ENCODE measurements at places on chromosomes 16 and 17. TPM values are rescaled to one million over a fixed set of nuclear protein-coding genes. Genes with fewer than 3 reads are reported as not detected.

DNA sequence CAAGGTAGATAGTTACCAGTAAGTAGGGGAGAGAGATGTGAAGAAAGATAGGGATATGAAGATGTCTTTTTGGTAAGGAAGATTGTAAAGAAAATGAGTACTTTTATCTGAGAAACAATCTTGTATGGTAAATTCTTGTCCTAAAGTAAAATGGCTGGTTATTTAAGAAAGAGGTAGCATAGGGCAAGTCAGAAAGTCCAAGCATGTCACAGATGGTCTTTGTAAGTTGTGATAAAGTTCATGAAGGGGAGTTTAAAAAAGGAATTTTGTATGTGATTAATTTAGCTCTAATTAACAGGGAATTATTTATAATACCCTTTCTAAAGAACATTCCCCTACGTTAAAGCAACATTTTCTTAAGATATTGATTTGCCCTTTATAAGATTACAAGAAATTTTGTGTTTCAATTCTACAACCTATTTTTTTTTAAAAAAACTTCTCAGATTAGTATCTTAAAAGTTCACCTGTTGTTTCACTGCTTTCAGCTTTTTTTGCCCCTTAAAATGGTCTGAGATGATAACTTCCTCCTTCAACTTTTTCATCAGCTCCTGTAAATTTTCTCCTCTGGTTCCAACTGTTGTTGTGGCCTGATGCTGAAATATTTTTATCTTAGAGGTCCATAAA lies 16.2 kb upstream of the CPHXL start:
- no peak overlapping the region for H3K27ac ChIP-seq
- DNase-seq, result no peak
- peaks cover 3% of the 10 kb centered on the region for H3K36me3 ChIP-seq
- H3K4me1 ChIP-seq, result no peaks in the 10 kb centered on the region
- no peak overlapping the region for H3K4me3 ChIP-seq

- no peaks in the 10 kb centered on the region for H3K4me1 ChIP-seq
- peaks cover 4% of the 10 kb centered on the region for H3K27me3 ChIP-seq
- no peak overlapping the region for H3K27ac ChIP-seq
- DNase-seq, result no peak
Measured at GRCh38 chr17:51200846-51201245, 34.6 kb downstream of the NME2 start.

GRCh38 chr16:80176114-80176513 lies 364.7 kb upstream of the DYNLRB2 start:
- no peaks in the 10 kb centered on the region for H3K4me1 ChIP-seq
- H3K27me3 ChIP-seq, result no peaks in the 10 kb centered on the region
- no peak for DNase-seq
- H3K4me3 ChIP-seq, result no peak overlapping the region

GRCh38 chr16:66653581-66654350 lies 42.8 kb downstream of the CMTM4 start:
- H3K27me3 ChIP-seq, result no peaks in the 10 kb centered on the region
- H3K4me3 ChIP-seq, result no peak overlapping the region
- no peak overlapping the region for H3K27ac ChIP-seq
- peaks cover 13% of the 10 kb centered on the region for H3K4me1 ChIP-seq
- no peak for DNase-seq

DNA sequence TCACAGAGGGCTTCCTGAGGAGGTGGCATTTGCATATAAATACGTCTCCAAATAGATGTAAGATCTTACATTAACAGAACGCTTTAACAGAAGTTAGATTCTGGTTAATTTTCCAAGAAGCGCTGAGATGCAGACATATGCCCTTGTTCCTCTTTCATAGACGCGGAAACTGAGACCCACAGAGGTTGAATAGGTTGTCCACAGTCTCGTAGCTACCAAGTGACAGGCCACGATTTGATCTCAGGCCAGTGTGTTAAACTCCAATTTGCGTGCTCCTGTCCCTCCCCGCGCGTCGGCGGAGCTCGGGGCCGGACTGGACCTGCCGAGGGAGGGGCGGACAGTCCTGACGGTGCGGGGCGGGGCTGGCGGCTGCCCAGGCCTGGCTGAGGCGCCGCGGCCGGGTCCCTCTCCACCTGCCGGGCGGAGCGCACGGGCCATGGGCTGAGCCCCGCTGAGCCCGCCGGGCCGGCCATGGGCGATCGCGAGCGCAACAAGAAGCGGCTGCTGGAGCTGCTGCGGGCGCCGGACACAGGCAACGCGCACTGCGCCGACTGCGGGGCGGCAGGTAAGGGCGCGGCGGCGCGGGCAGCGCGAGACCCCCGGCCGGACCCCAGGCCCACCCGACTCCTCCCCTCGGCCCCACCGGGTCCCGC lies at the start of gene ADAP2:
Gene ADAP2, plus strand, starts transcription at position 402 of the 653 bp plus-strand sequence. Its CDS starts 70 bp downstream, at position 472.
- H3K36me3 ChIP-seq, result peaks cover 7% of the 10 kb centered on the region
- H3K27me3 ChIP-seq, result peaks cover 15% of the 10 kb centered on the region
- H3K27ac ChIP-seq, result no peak within 1 kb of the TSS
- peak within 1 kb of the TSS; percentile 89 for H3K4me3 ChIP-seq
- DNase-seq, result peak; percentile 29
- peaks cover 12% of the 10 kb centered on the region for H3K4me1 ChIP-seq

- H3K27ac ChIP-seq, result no peak overlapping the region
- H3K4me1 ChIP-seq, result peaks cover 58% of the 10 kb centered on the region
- no peaks in the 10 kb centered on the region for H3K36me3 ChIP-seq
- DNase-seq, result no peak
- peaks cover 8% of the 10 kb centered on the region for H3K27me3 ChIP-seq
Measured at GRCh38 chr16:89358030-89359005, 132.0 kb downstream of the ANKRD11 start.

DNA sequence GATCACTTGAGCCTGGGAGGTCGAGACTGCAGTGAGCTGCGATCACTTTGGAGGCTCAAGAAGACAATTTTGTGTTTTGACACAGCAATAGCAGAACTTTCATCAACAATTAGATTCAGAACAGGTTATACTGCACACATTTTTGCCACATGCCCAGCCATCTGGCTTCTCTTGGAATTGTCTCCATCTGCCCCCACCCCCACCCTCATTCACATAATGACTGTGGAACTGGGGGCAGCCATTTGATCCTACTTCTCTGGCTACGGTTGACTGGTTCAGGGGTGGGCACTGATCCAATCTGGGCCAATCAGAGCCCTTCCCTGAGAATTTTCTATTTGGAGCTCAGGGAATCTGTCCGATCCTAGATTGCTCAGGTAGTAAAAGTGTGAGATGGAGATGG lies 14.0 kb downstream of the TMEM92 start:
- peaks cover 9% of the 10 kb centered on the region for H3K27me3 ChIP-seq
- no peak for DNase-seq
- no peak overlapping the region for H3K27ac ChIP-seq
- peaks cover 4% of the 10 kb centered on the region for H3K4me1 ChIP-seq
- no peak overlapping the region for H3K4me3 ChIP-seq

- H3K27ac ChIP-seq, result no peak overlapping the region
- peaks cover 5% of the 10 kb centered on the region for H3K4me1 ChIP-seq
- H3K36me3 ChIP-seq, result peaks cover 10% of the 10 kb centered on the region
- DNase-seq, result no peak
- no peak overlapping the region for H3K4me3 ChIP-seq
- peaks cover 7% of the 10 kb centered on the region for H3K27me3 ChIP-seq
Measured at GRCh38 chr17:81261582-81262336, 22.6 kb downstream of the NDUFAF8 start.

GRCh38 chr17:65371702-65372101 lies 189.7 kb downstream of the AXIN2 start:
- peaks cover 3% of the 10 kb centered on the region for H3K36me3 ChIP-seq
- no peak overlapping the region for H3K27ac ChIP-seq
- DNase-seq, result no peak
- H3K4me1 ChIP-seq, result peaks cover 15% of the 10 kb centered on the region
- no peak overlapping the region for H3K4me3 ChIP-seq
- no peaks in the 10 kb centered on the region for H3K27me3 ChIP-seq

DNA sequence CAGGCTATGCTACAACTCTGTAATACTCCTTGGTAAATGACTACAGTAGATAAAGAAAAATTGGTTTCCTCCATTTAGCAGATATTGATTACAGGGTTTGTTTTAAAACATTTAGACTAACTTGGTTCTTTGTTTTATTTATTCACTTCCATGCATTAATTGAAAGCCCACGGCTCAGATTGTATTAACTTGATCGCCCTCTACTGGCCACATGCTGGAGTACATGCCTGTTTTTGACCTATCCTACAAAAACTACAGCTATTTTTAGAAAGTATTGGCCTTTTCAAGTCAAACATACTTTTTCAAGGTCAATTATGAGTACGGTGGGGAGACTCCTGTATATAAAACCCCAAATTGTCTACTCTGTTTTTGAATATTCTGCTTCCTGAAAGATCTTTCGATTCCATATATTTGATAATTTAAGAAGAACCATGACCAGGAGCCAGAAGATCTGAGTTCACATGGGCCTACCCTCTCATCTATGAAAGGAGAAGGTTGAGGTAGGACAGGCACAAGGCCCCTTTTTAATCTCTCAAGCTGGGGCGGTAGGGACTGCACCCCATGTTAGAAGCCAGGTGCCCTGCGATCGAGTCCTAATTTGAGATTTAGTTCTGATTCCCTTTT lies 51.8 kb downstream of the CA10 start:
- H3K27ac ChIP-seq, result no peak overlapping the region

DNA sequence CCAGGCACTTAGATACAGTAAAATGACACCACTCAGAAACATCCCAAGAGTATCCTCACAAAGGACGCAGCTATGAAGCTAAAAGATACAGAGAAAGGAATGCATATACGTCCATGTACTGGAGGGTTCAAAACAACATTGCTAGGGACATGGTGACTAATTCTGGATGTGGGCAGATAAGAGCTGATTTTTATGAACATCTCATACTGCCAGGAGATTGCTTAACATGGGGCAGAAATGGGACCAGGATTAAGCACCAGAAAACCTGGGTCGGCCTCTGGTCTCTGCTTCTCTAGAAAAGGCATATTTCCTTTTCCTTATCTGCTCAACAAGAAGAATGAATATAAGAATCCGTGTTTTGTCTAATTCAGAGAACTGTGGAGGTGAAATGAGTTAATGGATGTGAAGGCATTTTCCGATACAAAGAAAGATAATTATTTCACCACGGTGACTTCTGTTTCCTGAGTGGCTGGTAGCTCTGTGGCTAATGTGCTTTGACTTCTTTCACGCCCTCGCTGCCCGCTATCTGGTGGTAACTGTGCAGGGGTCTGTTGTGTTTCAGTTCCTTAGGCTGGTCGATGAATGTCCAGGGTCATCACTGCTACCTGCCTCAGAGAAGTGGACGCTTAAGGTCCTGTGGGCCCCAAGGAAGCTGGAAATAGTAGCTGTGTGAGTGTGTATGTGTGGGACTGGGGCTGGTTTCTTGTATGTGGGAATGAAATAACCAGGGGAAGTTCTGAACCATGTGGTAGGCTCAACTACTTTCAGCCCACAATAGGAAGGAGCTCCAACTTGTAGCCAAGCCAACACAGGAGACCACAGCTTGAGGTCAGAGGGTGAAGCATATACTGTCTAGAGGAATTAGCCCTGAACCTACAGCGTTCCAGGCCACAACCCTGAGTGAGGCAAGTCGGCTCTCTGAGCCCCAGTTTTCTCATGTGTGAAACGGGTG lies 15.8 kb upstream of the CCL5 start:
- peaks cover 11% of the 10 kb centered on the region for H3K4me1 ChIP-seq
- H3K36me3 ChIP-seq, result no peaks in the 10 kb centered on the region
- no peaks in the 10 kb centered on the region for H3K27me3 ChIP-seq
- no peak overlapping the region for H3K27ac ChIP-seq
- no peak overlapping the region for H3K4me3 ChIP-seq

- H3K27me3 ChIP-seq, result peaks cover 34% of the 10 kb centered on the region
- H3K36me3 ChIP-seq, result peaks cover 4% of the 10 kb centered on the region
- DNase-seq, result no peak
- H3K4me3 ChIP-seq, result peak overlapping the region; percentile 15
- H3K27ac ChIP-seq, result no peak overlapping the region
Measured at GRCh38 chr17:36941265-36942010, 4.2 kb downstream of the LHX1 start.

DNA sequence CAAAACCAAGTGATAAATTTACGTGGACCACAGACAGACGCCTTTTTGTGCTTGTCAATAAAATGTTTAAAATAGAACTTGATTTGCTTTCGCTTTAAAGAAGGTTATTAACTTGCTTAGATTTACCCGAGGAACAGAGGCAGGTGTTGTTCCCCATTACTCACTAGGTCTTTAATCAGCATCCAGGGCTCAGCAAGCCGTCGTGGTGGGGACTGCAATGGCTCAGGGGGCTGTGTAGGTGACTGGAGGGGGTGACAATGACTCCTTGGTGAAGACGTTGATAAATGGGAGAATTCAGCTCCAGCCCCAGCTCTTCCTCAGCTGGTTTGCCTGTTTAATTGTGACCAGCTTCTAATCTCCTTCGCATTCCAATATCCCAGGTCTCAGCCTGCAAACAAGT lies 231.4 kb downstream of the TMEM114 start:
- H3K4me3 ChIP-seq, result no peak overlapping the region
- H3K27me3 ChIP-seq, result no peaks in the 10 kb centered on the region
- no peak overlapping the region for H3K27ac ChIP-seq
- H3K36me3 ChIP-seq, result no peaks in the 10 kb centered on the region
- no peak for DNase-seq

GRCh38 chr17:28612936-28613872 lies 781 bp downstream of the RSKR start:
- DNase-seq, result peak; percentile 62
- H3K4me3 ChIP-seq, result peak overlapping the region; percentile 17
- H3K36me3 ChIP-seq, result peaks cover 54% of the 10 kb centered on the region
- peak overlapping the region; percentile 94 for H3K27ac ChIP-seq

GRCh38 chr16:89798832-89799370 lies 17.5 kb downstream of the FANCA start:
- peaks cover 18% of the 10 kb centered on the region for H3K36me3 ChIP-seq
- H3K4me1 ChIP-seq, result peaks cover 3% of the 10 kb centered on the region
- peak overlapping the region; percentile 54 for H3K27ac ChIP-seq
- peak; percentile 29 for DNase-seq

DNA sequence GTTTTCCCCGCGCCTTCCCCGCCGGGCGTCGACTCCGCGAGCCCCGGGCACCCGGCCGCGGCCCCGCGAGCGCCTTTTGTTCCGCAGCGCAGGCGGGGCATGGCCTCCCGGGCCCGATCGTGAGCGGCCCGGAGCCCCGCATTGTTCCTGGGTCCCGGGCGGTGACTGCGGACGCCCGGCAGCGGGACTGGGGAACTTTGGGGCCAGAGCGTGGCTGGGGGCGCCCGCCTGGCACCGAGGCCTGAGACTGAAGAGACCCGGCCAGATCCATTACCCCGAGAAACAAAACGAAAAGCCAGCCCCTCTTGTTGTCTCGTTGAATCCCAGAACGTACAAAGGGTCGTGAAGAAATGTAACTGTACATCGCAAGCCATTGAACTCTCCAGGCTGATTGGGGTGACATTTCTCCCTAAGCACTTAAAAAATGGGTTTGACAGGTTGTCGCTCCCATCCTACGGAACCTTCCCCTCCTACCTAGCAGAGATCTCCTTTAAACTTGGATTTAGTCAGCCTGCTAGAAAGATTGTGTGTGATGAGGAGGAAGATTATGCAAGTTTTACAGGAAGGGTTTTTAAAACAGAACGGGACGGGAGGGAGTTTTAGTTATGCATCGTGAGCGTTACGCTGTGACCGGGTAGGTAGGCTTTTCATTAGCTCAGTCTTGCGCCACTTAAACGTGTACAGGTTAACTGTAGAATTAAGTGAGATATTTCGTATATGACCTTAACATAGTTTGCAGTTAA lies 825 bp downstream of the METTL9 start:
- H3K4me1 ChIP-seq, result peaks cover 48% of the 10 kb centered on the region
- peak overlapping the region; percentile 94 for H3K4me3 ChIP-seq
- DNase-seq, result no peak
- H3K27me3 ChIP-seq, result peaks cover 2% of the 10 kb centered on the region

The TBC1D3E gene
- total RNA-seq, result not detected

The CLDN9 gene
- total RNA-seq, result not detected

The TNK1 gene
- total RNA-seq, result 1.7 TPM

The CACNG1 gene
- not detected for total RNA-seq

The SLC5A2 gene
- not detected for total RNA-seq

The KRTAP4-3 gene
- not detected for total RNA-seq

The CLEC18A gene
- 0.28 TPM for total RNA-seq

The PABPN1L gene
- not detected for total RNA-seq

The CD7 gene
- not detected for total RNA-seq

The MYH2 gene
- 0.69 TPM for total RNA-seq

The METTL23 gene
- 30.5 TPM for total RNA-seq
